DND-41 (cell line): ENCODE measurements at places on chromosomes 13 and 19.

DNA sequence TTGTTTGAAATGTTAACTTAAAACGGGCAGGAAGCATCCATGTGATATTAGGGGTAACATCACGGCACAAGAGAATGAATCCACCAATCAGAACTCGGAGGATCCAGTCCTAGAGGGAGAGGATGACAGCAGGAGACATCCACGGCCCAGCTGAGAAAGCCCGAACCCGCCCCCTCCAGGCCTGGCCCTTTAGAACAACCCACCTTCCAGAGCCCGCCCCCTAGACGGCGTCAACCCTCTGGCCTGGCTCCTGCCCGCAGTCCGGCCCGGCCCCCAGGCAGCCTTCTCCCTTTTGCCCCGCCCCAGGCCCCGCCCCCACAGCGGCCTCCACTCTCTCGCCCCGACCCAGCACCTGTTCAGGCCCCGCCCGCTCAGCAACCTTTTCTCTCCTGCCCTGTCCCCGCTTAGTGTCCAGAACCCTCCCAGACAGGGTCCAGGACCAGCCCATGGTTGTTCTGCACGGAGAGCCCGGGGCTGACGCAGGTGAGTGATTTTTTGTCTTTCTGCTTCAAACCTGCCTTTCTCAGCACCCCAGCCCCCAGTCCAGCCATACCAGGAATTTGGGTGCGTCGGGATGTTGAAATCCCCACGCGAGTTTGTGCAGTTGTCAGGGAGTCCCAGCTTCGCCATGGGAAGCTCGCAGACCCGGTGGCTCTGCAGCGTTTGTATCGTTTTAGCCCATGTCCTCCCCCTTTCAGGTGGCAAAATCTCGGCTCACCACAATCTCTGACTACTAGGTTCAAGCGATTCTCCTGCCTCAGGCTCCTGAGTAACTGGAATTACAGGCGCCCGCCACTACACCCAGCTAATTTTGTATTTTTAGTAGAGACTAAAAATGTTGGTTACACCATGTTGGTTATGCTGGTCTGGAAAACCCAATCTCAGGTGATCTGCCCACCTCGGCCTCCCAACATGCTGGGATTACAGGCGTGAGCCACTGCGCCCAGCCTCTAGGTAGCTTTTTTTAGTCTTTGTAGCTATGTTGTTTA lies 16.1 kb downstream of the ZNF816 start:
- no peak overlapping the region for H3K4me3 ChIP-seq
- peaks cover 24% of the 10 kb centered on the region for H3K36me3 ChIP-seq
- H3K27me3 ChIP-seq, result no peaks in the 10 kb centered on the region
- peaks cover 14% of the 10 kb centered on the region for H3K4me1 ChIP-seq
- no peak for DNase-seq

- no peak overlapping the region for H3K27ac ChIP-seq
- H3K4me3 ChIP-seq, result no peak overlapping the region
Observed at GRCh38 chr13:75870397-75870903, 234.3 kb downstream of the LMO7 start.

DNA sequence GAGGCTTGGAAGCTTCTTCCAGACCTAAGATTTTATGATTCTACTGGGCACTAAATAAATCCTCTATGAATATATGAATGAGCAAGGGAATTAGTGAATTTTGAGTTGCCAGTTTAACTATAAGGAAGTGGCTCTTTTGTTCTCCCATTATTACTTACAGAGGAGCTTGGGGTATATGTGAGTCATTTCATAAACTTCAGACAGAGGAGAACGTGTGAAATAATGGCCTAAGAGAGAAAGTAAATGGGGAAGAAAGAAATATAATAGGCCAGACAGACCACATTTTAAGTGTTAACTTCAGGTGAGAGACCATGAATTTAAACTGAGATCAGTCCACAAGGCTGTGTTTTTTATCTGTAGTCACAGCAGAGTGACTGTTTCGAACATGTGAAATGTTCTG lies 570.9 kb downstream of the GPC6 start:
- no peaks in the 10 kb centered on the region for H3K36me3 ChIP-seq
- H3K4me3 ChIP-seq, result no peak overlapping the region
- no peak for DNase-seq
- no peaks in the 10 kb centered on the region for H3K27me3 ChIP-seq

- no peak overlapping the region for H3K27ac ChIP-seq
- H3K4me1 ChIP-seq, result no peaks in the 10 kb centered on the region
- no peaks in the 10 kb centered on the region for H3K36me3 ChIP-seq
- no peaks in the 10 kb centered on the region for H3K27me3 ChIP-seq
Observed at GRCh38 chr13:34201050-34201913, 383.3 kb downstream of the RFC3 start.

- H3K27me3 ChIP-seq, result no peaks in the 10 kb centered on the region
- H3K4me3 ChIP-seq, result no peak overlapping the region
- no peak overlapping the region for H3K27ac ChIP-seq
- no peak for DNase-seq
- H3K36me3 ChIP-seq, result no peaks in the 10 kb centered on the region
Observed at GRCh38 chr13:58843567-58843966, 1212.0 kb downstream of the PCDH17 start.

GRCh38 chr13:30529085-30529834 lies 63.5 kb upstream of the HMGB1 start:
- no peak overlapping the region for H3K27ac ChIP-seq
- DNase-seq, result no peak
- no peaks in the 10 kb centered on the region for H3K27me3 ChIP-seq
- no peaks in the 10 kb centered on the region for H3K36me3 ChIP-seq

DNA sequence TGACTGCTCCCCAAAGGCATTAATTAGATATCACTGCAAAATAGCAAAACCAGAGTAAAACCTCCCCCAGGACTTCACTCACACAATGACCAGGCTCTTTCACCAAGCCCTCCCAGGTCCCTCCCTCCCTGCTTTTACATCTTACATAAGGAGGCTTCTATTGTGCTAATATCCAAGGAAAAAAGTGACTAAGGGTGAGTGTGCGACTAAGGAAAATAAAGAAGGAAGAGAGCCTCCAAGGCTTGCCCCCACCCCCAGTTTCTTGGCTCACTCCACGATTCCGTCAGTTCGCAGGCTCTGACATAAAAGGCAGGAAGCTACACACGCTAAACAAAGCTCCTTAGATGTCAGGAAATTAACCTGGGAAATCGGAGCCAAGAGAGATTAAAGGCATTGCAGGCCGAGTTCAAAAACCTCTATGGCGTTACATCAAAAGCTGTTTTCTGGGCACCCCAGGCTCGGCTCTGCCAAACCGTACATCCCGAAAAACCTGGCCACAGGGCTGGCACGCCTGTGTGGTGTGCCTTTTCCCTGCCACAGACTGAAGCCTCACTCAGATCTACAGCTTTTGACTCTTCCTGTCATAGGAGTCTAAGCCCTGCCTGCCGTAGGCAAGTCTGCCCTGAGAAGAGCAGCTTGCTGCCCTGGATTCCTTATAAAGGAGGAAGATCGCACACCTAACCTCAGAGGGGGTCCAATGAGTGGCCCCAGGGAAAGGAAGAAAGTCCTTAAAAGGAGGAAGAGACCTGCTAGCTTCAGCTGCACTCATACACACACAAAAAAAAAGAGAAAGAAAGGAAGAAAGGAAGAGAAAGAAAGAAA lies 67.0 kb upstream of the SERP2 start:
- no peak overlapping the region for H3K4me3 ChIP-seq
- H3K36me3 ChIP-seq, result no peaks in the 10 kb centered on the region
- peaks cover 60% of the 10 kb centered on the region for H3K4me1 ChIP-seq
- H3K27ac ChIP-seq, result peak overlapping the region; percentile 72
- no peaks in the 10 kb centered on the region for H3K27me3 ChIP-seq
- peak; percentile 66 for DNase-seq

DNA sequence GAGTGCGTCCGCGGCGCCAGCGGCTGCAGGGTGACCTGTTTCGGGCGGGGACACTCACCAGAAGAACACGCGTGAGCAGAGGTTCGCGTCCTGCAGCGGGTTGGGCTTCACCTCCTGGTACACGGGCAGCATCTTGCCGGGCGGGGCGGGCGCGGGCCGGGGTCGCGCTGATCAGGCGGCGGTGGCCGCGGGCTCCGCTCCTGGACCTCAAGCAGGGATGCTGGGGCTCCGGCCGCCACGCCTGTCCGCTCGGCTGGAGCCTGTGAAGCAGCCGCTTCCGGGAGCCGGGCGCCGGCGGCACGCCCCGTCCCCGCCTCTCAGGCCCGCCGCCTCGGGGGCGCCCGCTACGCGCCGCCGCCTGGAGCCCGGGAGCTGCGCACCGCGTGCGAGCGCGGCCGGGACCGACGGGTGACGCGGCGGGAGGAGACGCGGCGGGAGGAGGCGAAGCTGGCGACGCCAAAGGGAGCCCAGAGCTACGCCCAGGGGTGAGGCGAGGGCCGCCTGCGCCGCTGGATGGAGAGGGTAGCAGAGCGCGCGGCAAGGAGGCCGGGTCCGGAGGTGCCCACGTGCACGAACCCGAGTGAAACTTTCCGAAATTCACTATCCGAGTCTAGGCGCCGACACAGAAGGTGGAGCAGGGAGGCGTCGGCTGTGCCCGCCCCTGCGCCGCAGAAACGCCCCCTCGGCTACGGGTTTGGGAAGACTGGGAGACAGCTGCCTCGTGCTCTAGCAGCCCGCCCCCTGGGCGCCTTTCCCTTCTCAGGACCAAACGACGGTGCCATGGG lies at the start of gene ABCC4:
Gene ABCC4 (minus strand): TSS at position 269 of the 785 bp plus-strand sequence. CDS start 137 bp downstream, at position 132.
- H3K27ac ChIP-seq, result no peak within 1 kb of the TSS
- H3K27me3 ChIP-seq, result no peaks in the 10 kb centered on the region
- no peaks in the 10 kb centered on the region for H3K4me1 ChIP-seq
- no peak for DNase-seq

- H3K27me3 ChIP-seq, result no peaks in the 10 kb centered on the region
- H3K4me3 ChIP-seq, result no peak overlapping the region
- no peaks in the 10 kb centered on the region for H3K4me1 ChIP-seq
- H3K27ac ChIP-seq, result no peak overlapping the region
- no peaks in the 10 kb centered on the region for H3K36me3 ChIP-seq
Observed at GRCh38 chr19:35404879-35405622, 34.2 kb downstream of the GPR42 start.

DNA sequence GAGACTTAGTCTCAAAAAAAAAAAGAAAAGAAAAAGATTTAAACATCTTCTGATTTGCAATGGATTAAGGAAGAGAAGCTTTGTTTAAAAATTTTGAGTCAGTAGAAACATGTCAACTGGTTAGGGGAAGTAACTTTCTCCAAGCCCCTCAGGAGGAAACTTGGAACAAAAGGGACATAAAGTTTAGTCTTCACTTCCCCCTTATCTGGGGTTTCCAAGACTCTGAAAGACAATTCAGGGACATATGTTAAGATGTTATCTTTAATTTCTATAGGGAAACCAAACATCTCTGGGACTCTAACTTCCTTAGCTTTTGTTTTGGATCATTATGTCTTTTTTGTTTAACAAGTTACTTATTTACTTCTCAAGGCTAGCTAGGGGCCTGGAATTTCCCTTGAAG lies 20.1 kb upstream of the MRI1 start:
- H3K4me1 ChIP-seq, result peaks cover 24% of the 10 kb centered on the region
- no peak for DNase-seq
- H3K27me3 ChIP-seq, result no peaks in the 10 kb centered on the region
- H3K36me3 ChIP-seq, result no peaks in the 10 kb centered on the region

DNA sequence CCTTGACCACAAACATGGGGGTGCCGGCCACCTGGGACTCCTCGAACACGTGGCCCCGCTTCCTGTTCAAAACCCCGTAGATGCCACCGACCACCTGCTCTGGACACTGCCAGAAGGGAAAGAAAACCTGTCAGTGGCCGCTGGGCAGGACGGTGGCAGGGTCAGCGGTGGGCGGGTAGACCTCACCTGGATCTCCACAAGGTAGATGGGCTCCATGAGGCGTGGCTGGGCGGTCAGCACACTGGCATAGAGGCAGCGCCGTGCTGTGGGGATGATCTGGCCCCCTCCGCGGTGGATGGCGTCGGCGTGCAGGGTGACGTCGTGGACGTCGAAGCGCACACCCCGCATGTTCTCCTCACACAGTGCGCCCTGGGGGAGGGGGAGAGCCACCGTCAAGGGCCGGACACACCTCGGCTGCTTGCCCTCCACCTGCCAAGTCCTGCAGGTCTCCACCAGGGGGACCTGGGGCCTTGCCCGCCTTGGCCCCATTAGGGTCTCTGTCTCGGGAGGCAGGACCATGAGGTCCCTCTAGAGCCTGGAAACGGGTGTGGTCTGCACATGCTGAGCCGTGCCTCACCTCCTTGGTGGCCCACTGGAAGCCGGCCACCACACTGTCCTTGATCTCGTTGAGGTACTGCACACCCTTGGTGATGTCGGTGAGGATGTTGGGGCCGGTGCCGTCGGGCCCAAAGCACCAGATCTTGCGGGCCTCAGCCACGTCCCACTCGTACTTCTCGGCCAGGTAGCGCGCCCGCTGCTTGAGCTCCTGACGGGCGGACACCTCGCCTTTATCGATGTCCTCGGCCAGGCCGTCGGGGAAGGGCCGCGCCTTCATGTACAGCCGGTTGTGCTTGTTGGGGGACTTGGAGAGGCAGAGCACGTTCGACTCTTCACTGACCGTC lies 6.6 kb upstream of the DAPK3 start:
- peaks cover 30% of the 10 kb centered on the region for H3K4me1 ChIP-seq
- no peak overlapping the region for H3K27ac ChIP-seq
- H3K4me3 ChIP-seq, result no peak overlapping the region
- DNase-seq, result no peak
- H3K36me3 ChIP-seq, result peaks cover 75% of the 10 kb centered on the region

GRCh38 chr13:25668345-25668744 lies 296.6 kb downstream of the ATP8A2 start:
- no peaks in the 10 kb centered on the region for H3K27me3 ChIP-seq
- DNase-seq, result no peak
- H3K36me3 ChIP-seq, result no peaks in the 10 kb centered on the region
- no peaks in the 10 kb centered on the region for H3K4me1 ChIP-seq
- no peak overlapping the region for H3K4me3 ChIP-seq
- H3K27ac ChIP-seq, result no peak overlapping the region

DNA sequence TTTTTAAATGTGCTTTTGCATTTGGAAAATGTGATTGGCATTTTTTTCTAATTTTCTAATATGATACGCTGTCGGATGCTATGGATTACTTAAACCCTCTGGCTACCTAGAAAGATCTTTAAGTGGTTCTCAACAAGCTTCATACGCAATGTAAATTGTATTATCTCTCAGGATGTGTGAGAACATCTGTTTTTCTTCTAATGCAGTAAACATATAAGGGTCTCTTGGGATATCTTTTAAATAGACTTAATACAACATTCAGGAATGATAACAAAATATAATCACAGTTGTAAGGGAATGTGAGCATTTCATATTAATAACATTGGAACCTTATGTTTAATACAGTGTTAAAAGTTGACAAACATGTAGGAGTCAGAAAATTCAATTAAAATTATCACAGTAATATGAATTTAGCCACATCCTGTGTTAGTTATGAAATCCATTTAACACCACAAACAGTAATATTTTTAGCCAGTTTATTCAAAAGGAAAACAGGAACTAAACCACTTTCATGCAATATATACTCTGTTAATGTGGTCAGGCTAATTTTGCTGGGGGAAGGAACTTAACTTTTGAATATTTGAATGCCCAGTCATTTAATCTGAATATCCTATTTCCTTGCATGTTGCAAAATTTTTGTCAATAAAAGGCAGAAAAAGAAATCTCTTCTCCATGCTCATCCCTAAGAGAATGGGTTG lies 15.0 kb upstream of the ALOX5AP start:
- H3K36me3 ChIP-seq, result no peaks in the 10 kb centered on the region
- no peak overlapping the region for H3K4me3 ChIP-seq
- no peaks in the 10 kb centered on the region for H3K27me3 ChIP-seq
- no peak overlapping the region for H3K27ac ChIP-seq
- 0 out of 2 replicates have a peak, but pooled peaks cover 6% of the 10 kb centered on the region for H3K4me1 ChIP-seq
